NCI-H1417 (cell line): ENCODE measurements at places on chromosomes 6 and 20.

GRCh38 chr20:8664778-8665177 lies 404.1 kb upstream of the PLCB4 start:
- no peak for DNase-seq

GRCh38 chr6:108677357-108677756 lies 116.6 kb downstream of the FOXO3 start:
- no peak for DNase-seq

DNA sequence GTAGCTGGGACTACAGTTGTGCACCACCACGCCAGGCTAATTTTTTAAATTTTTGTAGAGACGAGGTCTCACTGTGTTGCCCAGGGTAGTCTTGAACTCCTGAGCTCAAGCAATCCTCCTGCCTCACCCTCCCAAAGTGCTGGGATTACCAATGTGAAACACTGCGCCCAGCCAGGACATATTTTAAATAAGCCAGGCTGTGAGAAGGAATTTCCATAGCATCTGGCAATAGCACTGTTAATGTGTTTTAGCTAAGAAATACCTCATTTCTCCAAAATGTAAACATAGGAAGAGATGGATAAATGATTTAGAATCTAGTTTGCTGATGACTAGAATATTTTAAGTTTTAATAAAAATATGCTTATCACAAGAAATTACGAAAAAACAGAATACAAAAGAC lies 27.0 kb upstream of the SLA2 start:
- DNase-seq, result no peak

DNA sequence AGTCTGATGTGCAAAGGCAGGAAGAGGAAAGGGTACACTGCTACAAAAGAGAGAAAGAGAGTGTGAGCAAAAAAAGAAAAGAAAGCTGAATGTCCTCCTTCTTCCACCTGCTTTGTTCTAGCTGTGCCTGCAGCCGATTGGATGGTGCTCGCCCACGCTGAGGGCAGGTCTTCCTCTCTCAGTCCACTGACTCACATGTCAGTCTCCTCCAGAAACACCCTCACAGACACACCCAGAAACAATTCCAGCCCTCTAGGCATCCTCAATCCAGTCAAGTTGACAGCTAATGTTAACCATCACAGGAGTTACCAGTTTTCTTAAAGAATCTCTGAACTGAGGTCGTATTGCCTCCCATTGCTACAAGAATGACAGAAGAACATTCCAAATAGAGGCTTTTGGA lies 411.9 kb upstream of the SASH1 start:
- DNase-seq, result no peak

DNA sequence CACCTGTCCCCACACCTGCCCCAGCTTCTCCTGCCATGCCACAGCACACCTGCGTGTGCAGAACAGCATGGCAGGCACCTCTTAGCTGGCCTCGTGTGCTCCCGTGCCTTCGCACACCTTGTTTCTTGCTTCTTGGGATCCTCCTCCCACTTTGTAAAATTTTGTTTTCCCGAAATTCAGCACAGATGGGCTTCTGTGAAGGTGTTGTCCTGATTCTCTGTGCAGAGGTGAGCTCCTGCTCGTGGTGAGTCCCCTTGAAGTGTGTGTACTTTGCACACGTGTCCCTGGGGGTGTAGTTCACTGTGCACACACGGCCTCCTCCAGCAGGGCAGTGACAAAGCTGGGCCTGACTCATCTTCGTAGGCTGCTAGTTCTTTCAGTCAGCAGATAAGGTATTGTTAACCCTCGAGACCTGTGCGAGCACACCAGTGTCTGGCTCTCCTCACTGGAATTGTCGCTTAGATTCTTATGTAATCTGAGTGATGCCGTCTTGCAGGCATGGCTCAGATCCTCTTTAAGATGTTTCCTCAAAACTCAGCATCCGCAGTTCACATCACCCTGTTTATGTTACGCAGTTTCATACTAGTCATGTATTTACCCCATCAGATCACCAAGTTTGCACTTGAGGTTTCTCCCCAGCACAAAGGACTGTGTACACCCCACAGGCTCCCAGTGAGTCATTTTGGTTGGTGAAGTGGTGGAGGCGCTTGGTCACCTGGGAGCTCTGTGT lies 77.7 kb downstream of the CDYL start:
- DNase-seq, result peak; percentile 13

GRCh38 chr20:62725596-62726268 lies 17.1 kb downstream of the NTSR1 start:
- DNase-seq, result no peak

GRCh38 chr6:56655996-56656395 lies 13.3 kb upstream of the DST start:
- no peak for DNase-seq

- no peak for DNase-seq
These were observed 14.1 kb upstream of the HCK start for GRCh38 chr20:32037929-32038328.

DNA sequence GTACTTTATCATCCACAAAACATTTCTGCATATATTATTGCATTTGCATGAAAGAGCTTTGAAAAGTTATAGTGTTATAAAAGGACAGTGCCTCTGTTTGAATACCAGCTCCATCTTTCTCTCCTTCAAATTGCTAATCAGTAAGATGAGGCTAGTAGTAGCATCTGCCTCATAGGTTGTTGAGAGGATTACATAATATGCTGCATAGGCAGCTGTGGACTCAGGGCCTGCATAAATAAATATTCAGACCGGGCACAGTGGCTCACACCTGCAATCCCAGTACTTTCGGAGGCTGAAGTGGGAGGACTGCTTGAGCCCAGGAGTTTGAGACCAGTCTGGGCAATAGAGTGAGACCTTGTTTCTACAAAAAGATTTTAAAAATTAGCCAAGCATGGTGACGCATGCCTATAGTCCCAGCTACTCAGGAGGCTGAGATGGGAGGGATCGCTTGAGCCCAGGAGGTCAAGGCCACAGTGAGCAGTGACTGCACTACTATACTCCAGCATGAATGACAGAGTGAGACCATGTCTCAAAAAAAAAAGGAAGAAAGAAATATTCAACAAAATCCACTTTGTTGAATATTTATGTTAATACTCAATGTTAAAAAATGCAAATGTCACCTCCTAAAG lies 18.3 kb upstream of the SEC63 start:
- DNase-seq, result no peak

GRCh38 chr6:16392010-16392409 lies 153.6 kb downstream of the GMPR start:
- DNase-seq, result no peak
